ENCODE measurements at places on chromosomes 13 and 19.

- DNase-seq = no peak
These were observed 82.5 kb upstream of the GPR183 start for GRCh38 chr13:99389520-99390304.

DNA sequence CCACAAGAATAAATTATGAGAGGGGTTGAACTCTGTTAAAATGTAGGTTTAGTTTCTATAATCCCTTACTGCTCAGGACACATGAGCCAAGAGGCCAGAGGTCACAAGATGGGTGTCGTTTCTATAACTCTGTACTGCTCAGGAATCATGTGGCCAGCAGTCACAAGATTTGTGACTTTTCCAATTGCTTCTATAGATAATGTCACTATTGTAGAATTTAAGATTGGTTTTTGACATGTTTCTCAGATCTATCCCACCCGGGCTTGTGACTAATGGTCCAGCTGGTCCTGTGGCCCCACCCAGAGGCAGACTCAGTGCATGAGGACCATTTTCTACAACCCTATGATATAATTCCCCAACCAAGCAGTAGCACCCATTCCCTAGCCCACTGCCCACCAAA is 662.0 kb upstream of the KLF12 start:
- DNase-seq = no peak

DNA sequence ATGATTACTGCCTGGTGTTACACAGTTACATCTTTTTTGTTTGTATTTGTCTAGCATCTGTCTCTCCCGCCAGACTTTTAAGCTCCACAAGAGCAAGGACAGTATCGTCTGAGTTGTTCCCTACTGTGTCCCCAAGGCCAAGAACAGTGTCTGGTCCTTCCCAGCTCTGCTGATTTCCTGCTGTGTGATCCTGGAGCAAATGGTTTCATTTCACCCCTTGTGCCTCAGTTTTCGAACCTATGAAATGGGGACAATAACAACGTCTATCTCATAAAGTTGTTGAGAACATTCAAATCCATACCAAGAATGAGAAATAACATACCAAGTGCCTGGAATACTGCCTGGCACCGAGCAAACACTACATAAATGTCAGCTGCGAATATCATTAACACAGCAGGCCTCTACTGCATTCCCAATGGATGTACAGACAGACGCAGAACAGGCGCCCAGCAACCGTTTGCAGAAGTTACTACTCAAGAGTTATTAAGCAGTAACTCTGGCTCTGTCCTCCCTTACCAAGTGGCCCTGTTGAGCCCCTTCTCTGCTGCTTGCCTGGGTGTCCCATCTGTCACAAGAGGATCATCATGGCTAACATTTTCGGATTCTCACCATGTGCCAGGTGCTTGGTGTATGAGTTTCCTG is 11.4 kb downstream of the XRCC1 start:
- no peak for DNase-seq

DNA sequence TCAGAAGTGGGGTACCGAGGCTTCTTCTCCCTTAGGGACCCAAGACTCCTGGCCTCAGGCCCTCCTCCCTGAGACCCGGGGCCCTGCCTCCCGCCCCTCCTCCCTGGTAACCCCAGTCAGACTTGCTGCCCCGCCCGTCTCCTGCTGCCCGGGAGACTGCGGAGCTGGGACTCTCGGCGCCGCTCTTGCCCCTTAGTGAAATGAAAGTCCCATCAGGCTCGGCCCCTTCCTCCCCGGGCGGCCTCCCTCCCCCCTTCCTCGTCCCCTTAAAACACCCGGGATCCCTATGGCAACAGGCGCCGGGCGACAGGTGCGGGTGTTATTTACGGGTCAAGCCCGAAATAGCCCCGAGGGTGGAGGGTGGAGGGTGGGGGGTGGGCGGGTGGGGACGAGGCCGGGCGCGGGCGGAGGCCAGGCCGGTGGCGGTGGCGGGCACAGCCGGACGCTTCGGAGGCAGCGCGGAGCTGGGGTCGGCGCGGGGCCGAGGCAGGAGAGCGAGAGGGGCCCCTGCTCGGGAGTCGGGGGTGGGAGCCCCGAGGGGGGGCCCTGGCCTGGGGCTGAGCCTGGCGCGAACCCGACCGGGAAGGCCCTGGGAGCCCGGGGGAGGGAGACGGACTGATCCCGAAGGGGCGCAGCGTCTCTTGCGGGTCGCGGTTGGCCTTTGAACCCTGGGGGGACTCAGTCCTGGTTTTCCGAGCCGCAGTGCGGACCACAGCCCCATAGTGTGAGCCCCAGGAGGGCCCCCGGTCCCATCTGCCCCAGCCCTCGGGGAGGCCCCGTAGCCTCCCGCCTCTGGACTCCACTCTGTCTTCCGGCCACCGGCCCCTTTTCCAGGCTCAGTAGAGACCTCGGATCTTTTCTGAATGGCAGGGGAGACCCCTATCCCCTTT is at the start of gene CACNG6:
TSS of gene CACNG6 (plus strand) at position 414 of the 890 bp plus-strand sequence. CDS start 1,241 bp downstream, outside the sequence.
- no peak for DNase-seq

DNA sequence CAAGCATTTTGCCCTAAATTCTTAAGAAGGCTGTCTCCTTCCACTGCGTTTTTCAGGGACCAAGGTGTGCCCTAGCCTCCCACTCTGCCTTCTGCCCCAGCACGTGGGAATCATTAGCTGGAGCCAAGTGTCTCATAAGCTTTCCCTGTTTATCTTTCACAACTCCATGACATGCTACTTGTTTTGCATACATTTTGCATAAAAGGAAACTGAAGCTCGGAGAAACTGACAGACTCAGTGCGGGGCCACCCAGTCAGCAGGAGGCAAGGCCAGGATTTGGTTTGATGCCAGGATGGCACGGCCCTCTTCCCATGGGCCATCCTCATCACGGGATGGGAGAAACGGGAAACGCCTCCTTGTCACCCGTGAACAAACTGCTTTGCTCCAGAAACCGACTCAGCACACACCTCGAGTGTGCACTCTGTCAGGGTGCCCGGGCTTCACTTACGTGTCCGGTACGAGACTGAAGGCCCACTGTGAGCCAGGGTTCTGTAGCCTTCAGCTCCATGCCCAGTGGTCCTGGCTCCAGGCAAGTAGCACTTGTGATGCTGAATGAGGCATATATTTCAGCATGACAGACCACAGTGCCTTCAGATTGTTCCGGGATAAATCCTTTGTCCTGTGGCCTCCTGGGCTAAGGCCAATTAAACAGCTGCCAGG is 9.6 kb downstream of the CEBPA start:
- no peak for DNase-seq

- DNase-seq = no peak
These were observed 76.4 kb upstream of the MCF2L start for GRCh38 chr13:112892426-112893206.

- DNase-seq = no peak
These were observed 34.3 kb downstream of the ELF1 start for GRCh38 chr13:40984668-40985366.

DNA sequence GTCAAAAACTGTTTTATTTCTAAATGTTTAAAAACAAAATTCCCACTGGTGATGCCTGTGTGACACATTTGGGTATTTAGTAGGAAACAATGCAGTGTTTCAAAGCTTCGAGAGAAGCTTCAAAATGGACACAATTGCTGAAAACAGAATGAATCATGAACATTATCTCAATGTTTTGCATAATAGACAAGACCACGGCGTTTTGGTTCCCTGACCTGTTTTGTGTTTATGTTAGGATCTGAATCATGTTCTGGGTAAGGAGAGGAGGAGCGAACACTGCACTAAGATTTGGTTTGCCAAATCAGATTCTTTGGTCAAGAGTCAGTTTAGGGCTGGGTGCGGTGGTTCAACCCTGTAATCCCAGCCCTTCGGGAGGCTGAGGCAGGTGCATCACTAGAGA is 42.2 kb downstream of the IFT88 start:
- DNase-seq = no peak

DNA sequence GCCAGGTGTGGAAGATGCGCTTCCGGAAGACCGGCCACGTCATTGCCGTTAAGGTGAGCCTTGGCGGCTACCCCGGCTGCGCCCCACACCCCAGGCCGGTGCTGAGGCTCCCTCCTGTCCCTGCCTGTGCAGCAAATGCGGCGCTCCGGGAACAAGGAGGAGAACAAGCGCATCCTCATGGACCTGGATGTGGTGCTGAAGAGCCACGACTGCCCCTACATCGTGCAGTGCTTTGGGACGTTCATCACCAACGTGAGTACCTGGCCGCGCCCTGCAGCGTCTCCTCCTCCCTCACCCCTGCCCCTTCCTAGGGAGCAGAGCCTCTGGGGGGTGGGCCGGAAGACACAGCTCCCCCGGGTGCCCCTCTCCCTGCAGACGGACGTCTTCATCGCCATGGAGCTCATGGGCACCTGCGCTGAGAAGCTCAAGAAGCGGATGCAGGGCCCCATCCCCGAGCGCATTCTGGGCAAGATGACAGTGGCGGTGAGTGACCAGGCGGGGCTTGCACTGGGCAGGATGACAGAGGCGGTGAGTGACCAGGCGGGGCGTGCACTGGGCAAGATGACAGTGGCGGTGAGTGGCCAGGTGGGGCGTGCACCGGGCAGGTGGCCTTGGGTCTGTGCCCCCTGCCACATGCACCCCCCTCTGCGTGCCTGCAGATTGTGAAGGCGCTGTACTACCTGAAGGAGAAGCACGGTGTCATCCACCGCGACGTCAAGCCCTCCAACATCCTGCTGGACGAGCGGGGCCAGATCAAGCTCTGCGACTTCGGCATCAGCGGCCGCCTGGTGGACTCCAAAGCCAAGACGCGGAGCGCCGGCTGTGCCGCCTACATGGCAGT is 4.1 kb upstream of the TGFBR3L start:
- DNase-seq = no peak

- DNase-seq = no peak
These were observed 7.6 kb downstream of the SLC39A3 start for GRCh38 chr19:2732157-2732725.

- DNase-seq = no peak
These were observed 2.3 kb upstream of the PSPN start for GRCh38 chr19:6378041-6378440.

GRCh38 chr19:47303966-47304365 is 5.7 kb upstream of the C5AR1 start:
- no peak for DNase-seq

DNA sequence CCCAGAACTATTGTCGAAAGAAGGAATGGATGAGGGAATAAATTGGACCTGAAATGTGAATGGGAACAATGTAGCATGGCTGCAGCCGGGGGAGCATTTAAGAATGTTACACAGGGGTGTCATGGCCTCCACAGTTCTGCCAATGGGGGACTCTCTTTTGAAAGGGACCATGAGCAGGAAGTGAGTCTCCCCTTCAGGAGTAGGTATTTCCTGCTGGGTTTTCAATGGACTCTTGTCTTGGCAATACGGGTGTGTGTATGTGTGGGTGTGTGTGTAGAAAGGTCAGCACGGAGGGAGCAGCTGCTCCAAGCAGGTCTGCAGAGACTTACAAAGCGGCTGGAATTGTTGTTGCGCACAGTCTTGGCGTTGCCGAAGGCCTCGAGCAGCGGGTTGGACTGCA is 24.4 kb downstream of the MYO1F start:
- no peak for DNase-seq

- no peak for DNase-seq
These were observed 26.4 kb downstream of the MYO9B start for GRCh38 chr19:17101686-17102628.

DNA sequence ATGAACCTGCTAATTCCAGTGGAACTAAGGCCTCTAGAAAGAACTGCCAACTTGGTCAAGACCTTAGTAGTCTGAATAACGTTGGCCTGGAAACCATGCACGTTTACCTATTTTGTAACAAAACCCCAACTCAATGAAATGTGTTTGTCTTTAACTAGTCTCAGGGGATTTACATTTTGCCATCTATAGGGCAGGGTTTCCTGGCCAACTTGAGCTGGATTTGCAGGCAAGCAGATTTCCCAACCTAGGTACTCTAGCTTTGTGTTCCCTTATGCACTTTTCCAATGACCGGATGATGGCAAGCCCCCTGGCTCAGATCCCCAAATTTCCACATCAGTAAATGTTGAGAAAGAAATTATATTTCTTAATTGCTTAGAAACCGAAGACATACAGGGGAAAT is 114.5 kb downstream of the IRS2 start:
- no peak for DNase-seq

DNA sequence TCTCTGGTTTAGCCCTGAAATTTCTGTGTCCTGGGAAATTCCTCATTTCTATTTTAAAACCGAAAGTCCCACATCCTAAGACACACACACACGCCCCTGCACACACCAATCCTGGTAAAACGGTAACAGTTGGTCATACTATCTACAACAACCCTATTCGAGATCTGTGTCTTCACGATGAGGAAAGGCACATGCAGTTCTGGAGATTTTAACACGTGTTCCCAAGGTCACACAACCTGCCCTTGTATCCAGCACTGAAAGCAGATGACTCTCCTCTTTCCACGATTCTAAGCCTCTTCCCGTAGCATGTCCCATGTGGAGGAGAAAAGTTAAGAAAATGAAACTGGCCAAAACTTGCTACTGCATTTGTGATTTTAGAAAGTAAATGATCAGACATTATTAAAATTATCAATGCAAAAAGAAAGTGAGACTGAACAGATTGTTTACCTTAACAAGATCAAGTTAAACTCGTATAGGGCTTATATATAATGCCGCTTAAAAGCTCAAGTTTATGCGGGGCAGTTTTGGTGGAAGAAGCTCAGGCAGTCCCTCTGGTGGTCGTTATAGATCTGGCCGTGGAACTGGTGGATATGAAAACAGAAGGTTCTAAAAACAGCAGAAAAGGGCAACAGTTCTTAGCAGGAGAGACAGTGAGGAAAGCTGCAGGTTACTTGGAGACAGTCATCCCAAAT is 32.7 kb downstream of the VSTM1 start:
- DNase-seq = no peak

- no peak for DNase-seq
These were observed 57.8 kb upstream of the POSTN start for GRCh38 chr13:37656247-37656940.

DNA sequence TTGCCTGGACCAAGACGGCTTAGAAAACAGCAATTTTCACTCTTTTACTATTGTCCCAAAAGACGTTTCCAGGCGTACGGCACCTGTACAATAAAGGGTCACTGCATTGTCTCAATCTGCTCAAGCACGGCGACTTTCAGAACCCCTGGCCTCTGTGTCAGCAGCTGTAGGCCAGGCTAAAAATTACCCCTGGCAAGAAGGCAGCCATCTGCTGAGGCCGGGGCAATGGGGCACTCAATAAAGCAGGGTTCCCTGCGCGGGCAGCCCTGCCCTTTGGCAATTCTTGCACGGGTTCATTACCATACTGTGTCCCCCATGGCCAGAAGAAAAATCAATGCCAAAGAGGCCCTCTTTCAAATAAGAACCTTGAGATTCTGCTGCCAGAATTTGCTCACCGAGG is 52.1 kb downstream of the STK24 start:
- DNase-seq = no peak

DNA sequence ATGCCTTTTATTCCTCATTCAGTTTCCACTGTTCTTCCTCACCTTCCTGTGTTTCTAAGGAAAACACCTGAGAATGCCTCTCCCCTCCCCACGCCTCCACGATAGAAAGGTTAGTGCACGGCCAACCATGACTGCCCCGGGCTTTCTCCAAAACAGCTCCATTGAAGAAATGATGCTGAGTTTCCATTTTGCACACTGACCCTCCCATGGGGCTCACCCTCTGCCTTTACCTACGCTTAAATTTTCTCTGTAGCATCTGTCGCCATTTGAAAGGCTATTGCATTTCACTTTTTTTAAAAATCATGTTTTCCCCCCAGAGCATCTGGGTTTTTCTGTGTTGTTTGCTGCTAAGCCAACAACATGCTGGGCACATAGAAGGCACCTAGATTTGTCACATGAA is 48.2 kb downstream of the ABCC4 start:
- DNase-seq = no peak

All from T-helper 1 cell (primary cell).